Left renal pelvis (tissue), 4 donors: ENCODE measurements at places on chromosomes 4 and X. TPM values are rescaled to one million over a fixed set of nuclear protein-coding genes. Genes with fewer than 3 reads are reported as not detected.

The PAK3 gene
- polyA plus RNA-seq, result 7.6 TPM

The PPARGC1A gene
- 26.7 TPM for polyA plus RNA-seq

The RPS6KA6 gene
- polyA plus RNA-seq, result 8.1 TPM

- DNase-seq, result no peak
These were observed 43.2 kb downstream of the BCLAF3 start for GRCh38 chrX:19947612-19948011.

DNA sequence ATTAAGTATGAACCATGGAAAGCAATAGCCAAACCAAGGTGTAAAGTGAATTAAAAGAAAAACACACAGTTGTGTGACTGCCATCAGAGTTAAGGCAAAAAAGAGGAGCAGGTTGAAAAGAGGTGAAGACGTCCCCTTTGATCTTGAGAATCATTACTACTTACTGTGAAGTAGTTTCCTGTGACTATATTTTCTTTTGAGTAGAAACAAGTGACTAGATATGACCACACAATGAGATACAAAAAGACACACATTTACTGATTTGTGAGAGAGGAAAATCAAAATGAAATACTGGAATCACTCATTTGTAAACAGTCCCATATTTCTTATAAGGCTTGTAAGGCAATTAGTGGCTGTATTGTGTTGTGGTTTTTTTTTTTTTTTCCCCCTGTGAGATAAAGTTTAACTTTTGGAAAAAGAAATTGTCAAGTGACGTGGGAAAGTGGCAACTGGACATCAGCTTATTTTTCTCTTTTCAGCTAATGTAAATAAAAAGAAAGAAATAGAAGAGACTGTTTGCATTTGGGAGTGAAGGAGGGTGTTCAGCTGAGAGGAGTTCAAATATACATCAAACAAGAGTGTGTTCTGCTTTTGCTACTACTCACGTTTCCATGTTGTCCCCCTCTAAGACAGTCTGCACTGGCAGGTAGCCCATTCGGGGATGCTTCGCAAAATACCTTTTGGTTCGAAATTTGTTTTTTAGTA is 106.4 kb upstream of the FTHL17 start:
- DNase-seq, result no peak

DNA sequence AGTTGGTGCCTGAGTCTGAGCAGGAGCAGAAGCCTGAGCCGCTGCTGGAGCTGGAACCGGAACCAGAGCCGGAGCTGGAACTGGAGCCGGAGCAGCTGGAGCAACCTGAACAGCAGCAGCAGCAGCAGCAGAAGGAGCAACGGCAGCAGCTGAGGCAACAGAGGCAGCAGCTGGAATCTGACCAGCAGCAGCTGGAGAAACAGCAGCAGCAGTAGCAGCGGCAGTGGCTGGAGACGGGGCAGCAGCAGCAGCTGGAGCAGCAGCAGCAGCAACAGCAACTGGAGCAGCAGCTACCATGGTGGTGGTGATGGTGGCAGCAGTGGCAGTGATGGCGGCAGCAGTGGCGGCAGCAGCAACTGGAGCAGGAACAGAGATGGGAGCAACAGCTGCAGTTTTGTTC is 61.5 kb downstream of the AMOT start:
- DNase-seq, result no peak

DNA sequence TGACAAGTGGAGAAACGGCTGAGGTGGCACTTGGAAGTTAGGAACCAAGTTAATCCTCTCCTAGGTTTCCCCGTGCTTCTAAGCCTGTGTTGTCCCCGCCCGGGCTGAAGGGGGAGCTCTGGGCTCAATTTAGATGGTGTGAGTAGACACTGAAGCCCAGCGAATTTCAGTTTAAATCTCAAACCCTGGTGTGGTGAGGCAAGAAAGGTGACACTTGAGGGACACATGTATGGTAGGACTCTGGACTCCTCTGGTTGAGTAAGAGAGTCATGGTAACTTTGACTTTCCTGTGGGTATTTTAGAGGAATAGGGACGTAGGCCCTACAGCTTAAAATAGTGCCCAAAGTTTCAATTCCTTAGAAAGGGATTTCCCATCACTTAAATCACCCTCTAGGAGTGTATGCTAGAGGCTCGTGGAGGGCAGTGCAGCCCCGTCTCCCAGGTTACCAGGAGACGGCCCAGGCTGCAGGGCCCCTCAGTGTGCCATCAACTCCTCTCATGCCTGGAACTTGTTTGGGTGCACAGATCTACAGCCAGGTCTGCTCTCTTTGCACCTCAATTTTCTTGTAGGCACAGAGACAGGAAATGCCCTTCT is 24.0 kb downstream of the HAND2 start:
- DNase-seq, result no peak

DNA sequence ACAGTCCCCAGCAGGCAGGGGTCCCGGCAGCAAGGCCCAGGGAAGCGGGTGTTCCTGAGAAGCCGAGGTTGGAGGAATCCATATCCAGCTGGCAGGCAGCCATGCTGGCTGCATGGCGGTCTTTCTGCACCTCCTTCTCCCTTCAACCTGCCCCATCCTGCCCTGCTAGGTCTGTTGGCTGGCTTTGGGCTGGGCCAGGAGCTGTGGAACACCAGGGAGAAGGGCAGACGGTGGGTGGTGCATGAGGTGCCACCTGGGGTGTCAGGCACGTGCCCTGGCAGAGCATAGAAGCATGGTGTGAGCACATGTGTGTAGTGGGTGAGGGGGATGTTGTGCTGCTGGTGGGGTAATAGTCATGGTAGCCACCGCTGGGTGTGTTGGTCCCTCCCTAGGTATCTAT is 150.1 kb downstream of the PJA1 start:
- DNase-seq, result no peak

- DNase-seq, result peak; percentile 6
These were observed 34.6 kb upstream of the DCAF8L2 start for GRCh38 chrX:27555514-27555913.

- no peak for DNase-seq
These were observed 49.3 kb downstream of the WDR19 start for GRCh38 chr4:39231660-39232059.
